ENCODE measurements at places on chromosomes 4 and X.

DNA sequence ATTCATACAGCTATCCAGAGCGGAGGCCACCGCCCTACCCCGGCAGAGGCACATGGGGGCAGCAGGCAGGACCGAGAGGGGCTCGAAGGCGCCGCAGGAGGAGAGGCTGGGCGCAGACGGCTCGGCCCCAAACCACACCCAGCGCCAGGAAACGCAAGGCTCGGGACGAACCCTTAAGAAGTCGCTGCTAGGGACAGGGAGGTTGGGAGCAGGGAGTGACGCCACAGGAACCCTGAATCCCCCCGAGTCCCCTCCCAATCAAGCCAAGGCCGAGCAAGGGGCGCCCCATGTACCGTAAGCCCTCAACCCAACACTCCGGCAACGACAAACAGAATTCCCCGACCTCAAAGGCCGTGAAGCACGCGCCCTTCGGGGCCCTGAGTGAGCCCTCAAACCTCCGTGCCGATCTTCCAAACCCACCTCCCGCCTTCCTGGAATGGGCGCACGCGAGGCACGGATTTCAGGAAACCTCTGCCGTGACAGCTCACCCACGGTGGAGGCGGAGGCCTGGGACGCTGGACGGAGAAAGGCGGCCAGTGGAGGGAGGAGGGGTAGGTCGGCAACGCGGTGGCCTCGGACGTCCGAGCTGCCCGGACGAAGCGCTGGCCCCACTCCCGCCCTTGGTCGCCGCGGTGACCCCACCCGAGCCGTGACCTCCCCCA is 1.8 kb downstream of the ZFYVE28 start:
- DNase-seq = no peak

DNA sequence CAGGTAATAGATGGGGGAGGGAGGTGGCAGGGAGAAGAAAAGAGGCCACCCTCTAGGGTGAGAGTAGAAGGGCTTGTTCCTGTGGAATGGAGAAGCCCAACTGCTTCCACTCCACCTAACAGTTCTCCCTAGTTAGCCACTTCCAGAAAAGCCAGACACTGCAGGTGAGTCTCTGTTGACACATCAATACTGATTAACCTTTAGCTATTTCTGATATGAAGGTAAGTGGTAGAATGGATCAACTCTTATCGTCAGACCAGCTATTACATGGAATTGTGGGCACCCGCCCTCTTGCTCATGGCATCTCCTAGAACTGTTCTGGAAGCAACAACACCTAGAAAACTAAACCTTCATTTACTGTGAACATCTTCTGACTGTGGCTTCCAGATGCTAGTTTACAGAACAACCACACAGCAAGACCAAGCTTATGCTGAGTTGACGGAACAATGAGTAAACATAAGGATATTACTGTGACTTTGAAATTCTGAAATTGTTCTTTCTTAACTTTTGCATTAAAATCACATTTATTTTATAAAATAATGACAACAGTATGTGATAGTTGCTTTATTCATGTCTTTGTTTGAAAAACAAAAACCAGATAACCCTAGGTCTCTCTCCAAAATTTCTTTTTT is 44.7 kb downstream of the ANXA3 start:
- no peak for DNase-seq

GRCh38 chrX:41389311-41389888 is 55.4 kb downstream of the DDX3X start:
- DNase-seq = no peak

DNA sequence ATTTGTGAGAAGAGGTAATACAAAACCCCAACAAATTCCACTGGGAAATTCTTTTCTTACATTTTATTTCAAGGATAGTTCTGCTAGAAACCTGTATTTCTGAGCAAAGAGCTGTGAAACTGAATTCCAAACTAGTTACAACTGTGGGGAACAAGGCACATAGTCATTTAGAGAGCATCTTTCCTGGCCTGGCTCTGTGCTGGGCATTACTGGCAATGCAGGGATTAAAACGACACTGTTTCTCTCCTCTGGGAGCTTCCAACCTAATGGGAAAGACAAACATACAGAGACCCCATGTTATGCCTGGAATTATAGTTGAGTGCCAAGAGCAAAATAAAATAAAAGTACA is 36.5 kb downstream of the SUPT20HL1 start:
- DNase-seq = no peak

- DNase-seq = no peak
Measured at GRCh38 chr4:180398564-180398963, 1844.6 kb upstream of the TENM3 start.

- DNase-seq = no peak
Measured at GRCh38 chr4:75726577-75726976, 2.2 kb downstream of the USO1 start.

Measured in AG09309 (cell line).